ENCODE measurements at places on chromosomes 2 and 18. TPM values are rescaled to one million over a fixed set of nuclear protein-coding genes. Genes with fewer than 3 reads are reported as not detected.

The TGFA gene
- total RNA-seq = 0.25 TPM

The CELF4 gene
- not detected for total RNA-seq

The CRYGC gene
- not detected for total RNA-seq

The KATNAL2 gene
- total RNA-seq = 1.3 TPM

GRCh38 chr2:166695154-166695553 lies 193.1 kb upstream of the XIRP2 start:
- no peak for DNase-seq

DNA sequence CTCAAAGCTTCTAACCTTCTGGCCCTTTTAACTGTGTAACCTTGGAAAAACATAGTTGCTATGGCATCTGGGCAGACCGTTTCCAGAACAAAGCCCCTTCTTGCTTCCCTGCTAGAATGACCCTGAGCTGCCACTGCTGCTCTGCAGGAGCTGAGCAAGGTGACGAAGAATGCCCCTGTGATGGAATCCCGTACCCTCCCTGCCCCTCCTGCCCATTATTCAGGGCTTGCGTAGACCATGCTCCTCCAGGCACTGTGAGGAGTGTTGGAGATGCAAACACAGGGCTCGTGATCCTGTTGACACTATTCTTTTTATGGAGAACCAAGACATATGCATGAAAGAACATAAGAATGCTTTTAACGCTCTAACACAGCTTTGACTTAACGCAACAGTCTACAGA lies 191.1 kb downstream of the CDH2 start:
- DNase-seq = no peak

All from activated CD8-positive, alpha-beta T cell treated with anti-CD3 and anti-CD28 coated beads for 36 hours (primary cell).